ENCODE measurements at places on chromosomes 4 and X.

DNA sequence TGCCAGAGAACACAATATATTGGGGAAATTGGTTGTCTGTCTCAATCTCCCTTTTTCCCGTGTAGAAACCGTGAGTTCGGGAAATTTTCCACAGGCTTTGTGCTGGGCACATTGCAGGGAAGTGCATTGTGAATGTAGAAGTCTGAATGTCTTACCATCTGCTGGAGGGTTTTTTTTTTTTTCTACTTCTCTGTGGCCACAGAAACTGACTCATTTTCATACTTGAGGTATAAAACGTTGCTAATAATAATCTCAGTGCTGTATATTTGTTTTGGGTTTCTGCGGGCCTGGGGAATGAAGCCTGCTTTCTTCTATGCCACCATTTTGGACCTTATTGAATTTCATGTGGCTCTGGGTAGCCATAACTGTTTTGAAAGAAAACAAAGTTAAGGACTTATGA is 1001.2 kb downstream of the STIM2 start:
- DNase-seq: no peak

DNA sequence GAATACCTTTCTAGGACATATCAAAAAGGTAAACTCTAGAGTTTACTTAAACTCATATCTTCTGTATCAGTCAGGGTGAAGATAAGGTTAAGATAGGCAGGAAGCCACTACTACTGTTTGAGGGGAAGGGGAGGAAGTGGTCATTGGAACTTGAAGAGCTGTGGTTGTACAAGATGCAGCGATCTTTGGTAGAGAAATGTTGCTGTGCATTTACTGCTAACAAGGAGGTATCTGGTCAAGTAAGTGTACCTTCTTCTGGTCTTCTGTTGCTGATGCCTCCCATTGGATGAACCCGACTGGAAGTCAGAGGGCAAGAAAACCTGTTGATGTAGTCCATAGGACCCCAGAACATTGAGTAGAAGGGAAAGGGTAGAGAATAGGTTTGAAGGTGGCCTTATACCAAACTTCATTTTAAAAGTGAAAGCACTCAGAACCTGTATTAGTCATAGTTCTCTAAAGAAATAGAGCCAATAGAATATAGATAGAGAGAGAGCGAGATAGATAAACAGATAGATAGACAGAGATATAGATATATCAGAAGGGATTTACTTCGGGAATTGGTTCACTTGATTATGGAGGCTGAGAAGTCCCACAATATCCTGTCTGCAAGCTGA is 47.9 kb upstream of the TSPAN5 start:
- no peak for DNase-seq

DNA sequence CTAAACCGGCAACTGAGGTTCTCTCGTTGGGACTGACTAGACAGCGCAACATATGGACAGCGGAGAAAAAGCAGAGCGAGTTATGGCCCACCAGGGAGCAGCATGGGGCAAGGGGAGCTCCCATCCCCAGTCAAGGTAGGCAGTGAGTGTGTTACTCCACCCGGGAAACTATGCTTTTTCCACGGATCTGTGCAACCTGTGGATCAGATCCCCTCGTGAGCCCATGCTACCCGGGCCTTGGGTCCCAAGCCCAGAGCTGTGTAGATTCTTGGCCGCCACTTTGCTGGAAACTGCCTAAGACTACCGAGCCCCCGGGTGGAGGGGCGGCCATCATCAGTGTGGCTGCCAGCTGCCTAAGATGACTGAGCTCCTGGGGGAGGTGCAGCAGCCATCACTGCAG is 140.9 kb downstream of the PAPSS1 start:
- DNase-seq: no peak

GRCh38 chr4:55554453-55555030 is 7.8 kb upstream of the CLOCK start:
- no peak for DNase-seq

DNA sequence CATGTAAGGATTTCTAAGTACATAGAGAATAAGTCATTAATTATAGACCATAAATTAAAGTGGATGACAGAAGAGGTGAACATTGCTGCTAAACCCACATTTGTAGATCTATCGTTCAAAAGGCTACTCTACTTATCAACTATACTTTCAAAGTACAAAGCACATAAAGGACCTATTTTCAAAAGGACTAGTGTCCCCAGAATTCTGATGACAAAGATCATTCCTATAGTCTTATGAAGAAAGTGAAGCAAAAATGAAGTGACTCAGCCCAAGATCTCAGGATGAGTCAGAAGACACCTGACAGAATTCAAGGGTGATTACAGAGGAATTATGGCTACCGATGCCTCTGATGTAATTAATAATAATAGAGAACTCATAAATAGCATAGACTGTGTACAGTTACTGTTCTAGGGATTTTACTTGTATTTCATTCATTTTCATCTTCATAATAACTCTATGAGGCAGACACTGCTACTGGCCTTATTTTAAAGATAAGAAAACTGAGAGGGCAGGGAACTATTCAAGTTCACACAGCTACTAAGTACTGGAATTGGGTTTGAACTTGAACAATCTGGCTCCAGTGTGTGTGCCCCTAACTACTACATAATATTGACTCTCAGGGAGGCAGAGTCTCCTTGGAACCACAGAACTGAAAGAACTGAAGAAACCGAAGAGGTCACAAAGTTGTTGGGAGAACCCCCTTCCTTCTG is 17.1 kb downstream of the USP46 start:
- no peak for DNase-seq

DNA sequence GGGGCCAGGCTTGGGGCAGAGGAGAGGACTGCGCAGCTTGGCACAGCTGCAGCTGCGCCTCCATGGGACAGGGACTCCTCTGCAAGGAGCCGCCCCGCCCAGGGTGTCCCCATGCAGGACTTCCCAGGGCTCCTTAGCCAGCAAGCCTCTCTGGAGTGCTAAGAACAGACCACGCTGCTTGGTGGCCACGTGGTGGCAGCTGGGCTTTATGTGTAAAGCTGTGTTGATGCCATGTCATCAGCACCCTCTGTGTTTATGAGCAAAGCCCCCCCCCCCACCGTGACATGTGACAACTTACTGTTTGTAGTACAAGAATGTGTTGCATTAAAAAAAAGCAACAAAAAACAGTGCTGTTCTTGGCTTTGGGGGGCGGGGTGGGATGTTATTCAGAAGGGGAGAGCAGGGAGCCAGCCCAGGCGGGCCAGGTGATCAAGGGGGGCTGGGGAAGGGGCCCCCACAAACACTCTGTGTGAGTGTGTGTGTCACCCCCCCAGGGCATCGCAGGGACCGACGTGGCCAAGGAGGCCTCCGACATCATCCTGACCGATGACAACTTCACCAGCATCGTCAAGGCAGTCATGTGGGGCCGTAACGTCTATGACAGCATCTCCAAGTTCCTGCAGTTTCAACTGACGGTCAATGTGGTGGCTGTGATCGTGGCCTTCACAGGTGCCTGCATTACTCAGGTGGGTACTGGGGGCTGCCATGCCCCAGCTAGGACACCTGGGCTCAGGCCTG is 40.3 kb downstream of the ATP2B3 start:
- DNase-seq: no peak

- no peak for DNase-seq
Measured at GRCh38 chr4:163233321-163233720, 66.6 kb upstream of the NAF1 start.

- DNase-seq: peak; percentile 74
Measured at GRCh38 chr4:119212964-119213606, 572 bp downstream of the USP53 start.

Data from iPS DF 6.9 (cell line).